HFFc6 (cell line): ENCODE measurements at places on chromosomes 13 and 19.

DNA sequence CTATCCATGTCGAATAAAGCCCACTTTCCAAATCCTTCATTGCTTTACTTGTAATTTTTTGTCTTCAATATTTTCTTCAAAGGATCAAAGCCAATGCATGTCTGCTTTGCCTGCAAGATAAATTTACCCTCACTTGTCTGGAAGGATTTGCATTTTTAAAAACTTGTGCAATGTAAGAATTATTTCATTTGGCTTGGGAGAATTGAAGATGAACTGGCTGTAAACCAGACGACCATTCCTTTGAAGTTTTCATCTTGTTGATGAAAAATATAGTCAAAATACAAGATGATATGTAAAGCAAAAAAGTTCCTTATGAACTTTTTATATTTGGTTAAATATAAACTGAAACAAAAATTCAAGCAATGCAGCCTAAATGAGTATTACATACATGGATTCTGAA, 225.0 kb downstream of the SLITRK1 start:
- no peak for DNase-seq

DNA sequence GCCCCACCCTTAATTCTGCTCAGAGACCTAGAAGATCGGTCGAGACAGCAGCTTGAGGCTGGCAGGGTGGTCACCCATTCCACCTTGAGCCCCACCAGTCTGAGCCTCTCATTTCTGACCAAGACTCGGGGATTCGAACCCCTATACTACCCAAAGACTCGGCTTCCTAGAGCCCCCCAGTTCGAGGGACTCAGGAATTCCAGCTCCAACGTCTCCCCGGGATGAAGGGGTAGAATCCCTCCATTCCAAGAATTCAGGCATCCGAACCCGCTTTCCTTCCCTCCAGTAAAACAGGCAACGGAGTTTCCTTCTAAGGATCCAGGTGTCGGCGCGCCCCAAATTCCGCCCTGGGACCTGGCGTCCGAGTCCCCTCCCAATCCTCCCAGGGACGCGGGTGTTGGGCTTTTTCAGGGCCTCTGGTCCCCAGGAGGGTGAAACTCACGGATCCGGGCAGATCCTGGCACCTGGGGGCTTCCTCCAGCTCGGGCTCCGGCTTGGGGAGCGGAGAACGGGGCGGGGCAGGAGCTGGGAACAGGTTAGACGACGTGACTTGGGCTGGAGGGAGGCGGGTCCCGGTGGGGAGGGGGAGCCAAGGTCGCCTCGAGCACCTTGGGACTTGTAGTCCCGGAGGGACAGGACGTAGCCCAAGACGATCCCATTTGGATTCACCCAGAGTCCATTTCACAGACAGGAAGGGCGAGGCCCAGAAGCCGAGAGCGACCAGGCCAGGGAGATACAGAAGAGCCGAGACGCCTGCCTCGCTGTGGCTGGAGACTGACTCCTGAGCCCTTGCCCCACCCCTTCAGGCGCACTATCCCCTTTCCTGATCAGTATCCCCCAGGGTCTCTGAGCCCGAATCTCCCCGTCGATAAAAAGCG, at the start of gene PPP1R13L:
Gene PPP1R13L, minus strand, starts transcription at position 513 of the 878 bp plus-strand sequence. CDS start 6,751 bp downstream, outside the sequence.
- DNase-seq = no peak

DNA sequence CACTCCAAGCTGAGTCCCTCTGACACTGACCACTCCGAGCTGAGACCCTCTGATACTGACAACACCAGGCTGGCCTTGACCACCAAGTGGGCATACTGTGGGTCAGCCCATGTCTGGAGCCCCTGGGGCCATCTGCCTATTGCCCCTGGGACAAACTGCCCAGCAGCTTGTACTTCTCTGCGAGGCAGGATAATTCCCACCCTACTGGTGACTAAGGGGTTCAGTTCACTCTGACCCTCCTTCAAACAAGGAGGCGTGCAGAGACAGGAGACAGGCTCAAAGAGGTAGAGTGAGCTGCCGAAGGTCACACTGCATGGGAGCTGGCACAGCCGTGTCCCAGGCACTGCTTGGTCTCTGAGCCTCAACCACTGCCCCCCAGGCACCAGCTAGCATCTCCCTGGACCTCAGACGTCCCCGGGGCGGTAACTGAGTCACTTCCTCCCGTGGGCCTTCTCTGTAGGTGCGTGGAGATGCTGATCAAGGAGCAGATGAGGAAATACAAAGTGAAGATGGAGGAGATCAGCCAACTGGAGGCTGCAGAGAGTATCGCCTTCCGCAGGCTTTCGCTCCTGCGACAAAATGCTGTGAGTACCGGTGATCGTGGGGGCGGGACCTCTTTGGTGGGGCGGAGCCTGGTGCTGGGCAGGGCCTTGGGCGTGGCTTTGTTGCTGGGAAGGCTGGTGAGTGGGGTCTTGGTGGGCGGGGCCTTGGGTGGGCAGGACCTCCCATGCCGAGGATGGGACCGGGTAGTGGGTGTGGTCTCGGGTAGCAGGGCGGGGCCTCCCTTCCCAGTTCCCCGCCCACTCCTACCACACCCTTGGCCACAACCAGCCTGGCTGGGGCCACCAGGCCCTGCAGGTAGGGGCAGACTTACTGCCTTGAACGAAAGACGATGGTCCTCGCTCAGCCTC, 5.8 kb upstream of the USE1 start:
- peak; percentile 7 for DNase-seq

DNA sequence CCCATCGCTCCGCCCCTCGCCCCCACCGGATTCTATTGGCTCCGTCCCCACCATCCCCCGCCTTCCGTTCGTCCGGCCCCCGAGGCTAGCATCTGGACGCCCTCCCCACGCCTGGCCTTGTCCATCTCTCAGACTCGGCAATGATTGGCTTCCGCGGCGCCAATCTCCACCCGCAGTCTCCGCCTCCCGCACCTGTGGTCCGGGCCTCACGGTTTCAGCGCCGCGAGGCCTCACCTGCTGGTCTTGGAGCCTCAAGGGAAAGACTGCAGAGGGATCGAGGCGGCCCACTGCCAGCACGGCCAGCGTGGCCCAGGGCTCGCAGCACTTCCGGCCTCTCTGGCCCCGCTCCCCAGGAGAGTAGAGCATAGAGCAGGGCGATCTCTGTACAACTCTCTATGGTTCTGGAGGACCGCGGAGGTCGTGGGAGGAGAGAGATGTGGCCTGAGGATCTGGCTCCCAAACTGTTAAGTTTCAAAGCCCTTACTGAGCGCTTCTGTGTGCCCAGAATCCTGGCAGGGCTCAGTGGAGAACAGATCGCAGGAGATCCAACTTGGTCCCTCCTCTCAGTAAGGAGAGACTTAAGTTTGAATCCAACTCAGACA, at the start of gene ERCC1:
Gene ERCC1, minus strand, starts transcription at position 329 of the 602 bp plus-strand sequence. CDS start 543 bp downstream, outside the sequence.
- DNase-seq = peak; percentile 92
